Eye (tissue), 1 donor: ENCODE measurements at places on chromosomes 7 and 10.

DNA sequence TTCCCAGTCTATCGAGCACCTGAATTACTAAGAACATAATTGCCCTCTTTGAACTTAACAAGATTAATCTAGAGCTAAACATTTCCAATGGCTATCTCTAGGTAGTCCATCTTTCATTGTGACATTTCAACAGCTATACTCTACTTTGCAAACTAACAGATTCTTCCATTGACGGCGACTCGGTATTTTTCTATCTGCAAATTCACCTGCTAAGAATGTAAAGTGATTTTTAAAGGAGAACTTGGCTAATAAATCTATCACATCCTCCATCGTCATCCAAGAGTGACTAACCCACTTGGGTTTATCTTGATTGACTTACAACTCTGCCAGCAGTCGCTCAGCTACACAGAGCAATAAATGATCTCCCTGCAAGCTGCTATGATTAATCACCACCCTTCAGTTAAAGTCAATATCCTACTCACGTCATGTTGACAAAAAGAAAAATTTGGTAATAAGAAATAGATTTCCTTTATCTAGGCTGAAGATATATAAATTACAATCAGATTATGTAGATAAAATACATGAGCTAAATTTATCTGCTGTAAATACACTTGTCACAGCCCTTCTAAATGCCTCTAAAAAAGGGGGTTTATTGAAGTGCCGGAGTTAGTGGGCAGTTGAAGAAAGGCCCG lies 99.5 kb downstream of the SFMBT2 start:
- no peak for DNase-seq

- DNase-seq, result no peak
These were observed 158.4 kb upstream of the ZNF32 start for GRCh38 chr10:43806831-43807640.

DNA sequence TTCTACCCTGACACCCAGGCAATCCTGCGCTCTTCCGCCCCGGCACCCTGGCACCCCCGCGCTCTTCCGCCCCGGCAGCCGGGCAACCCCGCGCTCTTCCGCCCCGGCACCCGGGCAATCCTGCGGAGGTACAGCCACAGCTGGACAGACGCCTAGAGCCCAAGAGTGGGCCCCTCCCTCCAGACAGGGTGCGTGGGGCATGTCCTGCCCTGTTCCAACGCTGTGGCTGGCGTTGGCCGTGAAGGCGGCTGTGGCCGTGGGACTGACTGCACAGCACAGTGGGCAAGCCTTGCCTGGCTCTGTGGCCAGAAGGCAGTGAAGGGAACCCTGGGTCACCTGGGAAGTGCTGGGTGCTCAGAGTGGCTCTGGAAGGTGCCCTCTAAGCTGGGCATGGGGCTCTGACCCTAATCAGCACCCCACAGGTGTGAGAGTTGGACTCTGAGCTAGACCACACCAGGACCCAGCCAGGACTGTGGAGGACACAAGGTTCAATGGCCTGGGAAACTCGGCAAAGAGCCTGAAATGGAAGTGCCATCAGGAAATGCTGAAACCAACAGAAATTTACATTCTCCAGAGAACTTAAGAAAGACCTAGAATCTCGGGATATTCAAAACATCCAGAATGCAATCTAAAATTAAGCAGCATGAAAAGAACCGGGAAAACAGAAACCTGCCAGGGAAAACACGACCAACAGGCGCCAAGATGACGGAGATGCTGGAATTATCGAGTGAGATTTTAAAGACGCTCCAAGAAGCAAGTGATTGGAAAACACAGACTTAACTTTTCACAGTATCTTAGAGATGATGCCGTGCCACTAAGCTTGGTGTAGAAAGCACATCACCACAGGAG lies 253.6 kb downstream of the ELFN1 start:
- no peak for DNase-seq

DNA sequence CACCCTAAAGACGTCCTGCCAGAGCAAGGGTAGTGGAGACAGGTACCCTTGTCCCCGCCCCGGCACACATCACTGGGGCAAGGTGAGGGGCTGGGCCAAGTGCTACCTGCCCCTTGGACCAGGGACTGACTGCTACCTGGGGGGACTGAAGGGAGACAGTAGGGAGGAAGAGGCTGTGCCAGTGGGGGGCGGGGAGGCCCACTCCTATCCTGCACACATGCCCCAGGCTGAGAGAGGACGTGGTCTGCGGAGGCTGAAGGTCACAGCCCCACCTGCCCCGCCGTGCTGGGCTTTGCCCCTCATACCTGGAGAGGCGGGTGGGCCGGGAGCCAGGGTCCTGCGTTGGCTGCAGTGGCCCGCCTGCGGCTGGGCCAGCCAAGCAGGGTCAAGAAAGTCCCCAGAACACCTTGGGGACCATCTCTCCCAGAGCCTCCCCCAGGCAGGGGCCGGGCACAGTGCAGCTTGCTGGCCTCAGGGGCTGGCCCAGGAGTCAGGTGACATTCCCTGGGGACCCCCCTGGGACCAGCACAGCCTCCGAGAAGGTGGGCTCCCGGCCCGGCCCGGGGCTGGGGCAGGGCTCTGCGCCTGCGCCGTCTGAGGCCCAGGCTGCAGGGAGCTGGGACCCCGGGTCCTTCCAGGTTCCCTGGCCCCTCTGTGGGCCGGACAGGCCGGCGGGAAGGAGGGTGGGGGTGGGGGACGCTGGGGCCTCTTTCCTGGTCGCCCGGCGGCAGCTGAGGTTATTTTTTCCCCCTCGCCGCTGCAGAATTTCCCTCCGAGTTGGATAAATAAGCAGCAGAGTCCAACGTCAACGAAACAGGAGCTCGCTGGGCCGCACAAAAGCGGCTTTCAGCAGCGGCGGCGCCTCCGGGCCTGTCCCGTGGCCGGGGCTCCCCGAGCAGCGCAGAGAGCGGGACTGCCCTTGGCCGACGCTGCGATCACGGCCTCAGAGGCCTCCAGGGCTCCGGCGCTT lies 9.8 kb upstream of the FZD9 start:
- DNase-seq, result peak; percentile 76

DNA sequence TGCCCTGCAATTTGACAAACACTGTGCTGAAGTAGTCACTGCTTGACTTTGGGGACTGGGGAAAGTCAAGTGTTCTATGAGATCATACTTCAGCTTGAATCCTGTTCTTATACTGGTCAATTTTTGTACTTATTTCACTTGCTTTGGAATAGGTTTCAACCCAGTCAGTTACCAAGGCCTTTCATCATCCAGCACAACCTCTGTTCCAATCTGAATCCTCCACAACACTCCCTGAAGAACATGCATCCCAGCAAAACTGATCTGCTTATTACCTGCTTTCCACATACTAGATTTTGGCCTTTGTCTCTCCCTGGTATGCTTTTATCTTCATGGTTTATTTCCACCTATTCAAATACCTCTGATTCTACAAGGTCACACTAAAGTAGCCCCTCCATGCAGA lies 29.5 kb downstream of the DPY19L1 start:
- no peak for DNase-seq

DNA sequence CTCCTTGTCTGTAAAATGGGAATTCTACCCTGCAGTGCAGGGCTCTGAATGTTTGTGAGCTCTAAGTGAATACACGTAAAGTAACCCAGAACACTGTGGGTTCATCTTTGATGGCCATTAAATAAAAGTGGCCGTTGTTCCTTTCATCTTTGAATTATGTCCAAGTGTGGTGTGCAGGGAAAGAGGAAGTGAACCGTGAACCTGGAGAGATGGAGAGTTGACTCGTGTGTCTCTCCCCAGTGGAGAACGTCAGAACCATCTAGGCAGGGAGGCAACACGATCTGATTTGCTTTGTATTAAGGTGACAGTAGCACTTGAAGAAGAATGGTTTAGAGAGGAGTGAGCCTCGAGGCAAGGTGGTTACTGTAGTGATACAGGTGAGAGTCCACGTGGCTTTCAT lies 93.5 kb upstream of the GJD4 start:
- no peak for DNase-seq

DNA sequence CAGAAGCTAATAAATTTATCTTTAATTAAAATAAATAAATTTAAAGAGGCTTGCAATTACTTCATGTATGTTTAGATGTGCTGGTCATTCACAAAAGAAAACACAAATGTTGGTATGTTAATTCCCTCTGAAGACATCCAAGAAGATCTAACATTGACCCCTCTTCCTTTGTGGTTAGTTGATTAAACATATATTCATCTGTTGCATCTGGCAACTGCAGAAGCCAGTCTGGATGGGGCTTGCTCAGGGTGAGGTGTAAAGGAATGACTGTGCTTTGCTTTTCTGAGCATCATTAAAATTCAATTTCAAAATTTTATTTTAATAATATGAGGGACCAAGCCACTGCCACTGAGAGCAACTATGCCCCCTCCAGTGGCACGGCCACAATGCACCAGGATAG lies 36.4 kb upstream of the FERD3L start:
- DNase-seq, result no peak

GRCh38 chr7:91880016-91880412 lies 488 bp downstream of the MTERF1 start:
- DNase-seq, result no peak

GRCh38 chr10:69553328-69553727 lies 19.9 kb downstream of the NEUROG3 start:
- no peak for DNase-seq

GRCh38 chr10:63886281-63887022 lies 365.3 kb downstream of the REEP3 start:
- no peak for DNase-seq

DNA sequence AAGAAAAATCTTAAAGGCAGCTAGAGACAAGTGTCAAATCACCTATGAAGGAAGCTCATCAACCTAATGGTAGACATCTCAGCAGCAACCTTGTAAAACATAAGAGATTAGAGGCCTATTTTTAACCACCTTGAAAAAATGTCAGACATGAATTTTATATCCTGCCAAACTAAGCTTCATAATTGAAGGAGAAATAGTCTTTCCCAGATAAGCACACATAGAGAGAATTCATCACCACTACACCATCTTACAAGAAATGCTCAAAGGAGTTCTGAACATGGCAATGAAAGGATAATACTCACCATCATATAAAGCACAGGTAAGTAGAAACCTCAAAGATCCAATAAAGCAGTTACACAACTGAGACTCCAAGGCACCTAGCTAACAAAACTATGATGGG lies 156.5 kb downstream of the ZEB1 start:
- DNase-seq, result peak; percentile 12

DNA sequence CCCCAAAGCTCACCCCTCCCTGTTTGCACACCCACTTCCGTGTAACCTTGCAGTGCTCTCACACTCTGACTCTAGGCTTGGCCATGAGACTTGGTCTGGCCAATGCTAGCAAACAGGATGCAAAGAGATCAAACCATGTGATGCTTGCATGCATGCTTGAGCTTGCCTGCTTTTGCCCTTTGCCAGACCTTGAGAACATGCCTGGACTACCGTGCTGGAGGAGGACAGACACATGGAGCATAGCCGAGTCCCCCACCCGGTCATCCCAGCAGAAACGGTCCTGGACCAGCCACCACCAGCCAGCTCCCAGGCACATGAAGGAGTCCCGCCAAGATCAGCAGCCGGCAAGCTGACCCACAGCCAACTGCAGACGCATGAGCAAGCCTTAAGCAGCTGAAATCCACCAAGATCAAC lies 23.4 kb downstream of the PYROXD2 start:
- DNase-seq, result no peak

GRCh38 chr7:100894860-100895700 lies 608 bp downstream of the ACHE start:
- peak; percentile 93 for DNase-seq

DNA sequence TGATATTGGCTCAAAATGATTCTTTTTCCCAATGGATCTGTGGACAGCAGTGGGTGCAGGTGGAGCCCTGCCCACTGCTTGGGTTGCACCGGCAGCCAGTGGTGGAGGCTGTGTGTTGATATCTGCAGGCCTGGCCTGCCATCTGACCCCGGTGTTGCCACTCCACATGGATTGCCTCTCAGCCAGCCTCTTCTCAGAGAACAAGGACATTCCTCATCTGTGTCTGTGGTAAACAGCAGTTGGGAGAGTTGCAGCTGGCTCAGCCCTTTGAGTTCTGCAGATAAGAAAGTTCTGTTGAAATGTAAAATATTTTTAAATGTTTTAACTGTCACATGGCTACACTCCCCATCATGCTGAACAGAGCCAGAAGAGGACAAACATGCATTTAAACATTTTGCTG lies 374.9 kb upstream of the CELF2 start:
- DNase-seq, result peak; percentile 27
